ENCODE measurements at places on chromosomes 2 and 18.

GRCh38 chr2:144924827-144925226, 404.9 kb upstream of the ZEB2 start:
- DNase-seq = no peak

DNA sequence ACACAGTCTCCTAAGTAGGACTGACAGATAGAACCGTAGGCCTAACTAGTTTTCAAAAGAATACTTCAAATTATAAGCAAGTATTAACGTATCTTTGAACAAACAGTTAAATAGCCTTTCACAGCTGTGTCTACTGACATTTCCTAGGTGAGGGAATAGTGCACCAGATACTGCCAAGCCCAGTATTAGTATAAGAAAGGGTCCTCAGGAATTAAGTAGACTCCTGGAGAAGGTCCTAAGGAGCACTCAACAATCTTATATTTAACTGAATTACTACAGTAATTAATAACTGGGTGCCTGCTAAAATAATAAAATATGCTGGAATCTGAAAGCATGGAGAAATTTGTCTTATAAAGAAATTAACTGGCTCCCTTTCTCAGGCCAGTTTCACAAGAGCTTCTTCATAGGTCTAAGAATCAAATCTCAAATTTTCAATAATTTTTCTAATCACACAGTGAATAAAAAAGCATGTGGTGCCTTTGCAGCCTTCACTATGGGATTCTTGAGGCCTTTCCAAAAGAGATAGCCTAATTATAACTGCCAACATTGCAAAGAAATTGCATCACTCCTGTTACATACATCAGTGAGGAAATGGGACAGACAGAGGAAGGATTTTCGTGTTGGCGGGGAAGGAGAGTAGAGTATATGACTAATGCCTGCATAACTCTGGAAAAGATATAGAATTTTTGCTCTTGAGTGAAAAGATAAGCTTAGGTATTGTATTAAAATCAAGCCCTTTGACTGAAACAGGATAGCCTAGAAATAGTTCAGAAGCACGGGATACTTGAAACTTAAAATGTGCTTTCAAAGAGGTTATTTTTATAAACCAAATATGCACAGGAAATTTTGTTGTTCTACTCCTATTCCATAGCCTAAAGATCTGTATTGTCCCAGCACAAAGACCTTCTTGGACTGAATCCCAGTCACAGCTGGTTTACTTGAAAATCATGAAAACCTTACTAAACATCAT, 228.6 kb upstream of the STK17B start:
- DNase-seq = no peak

DNA sequence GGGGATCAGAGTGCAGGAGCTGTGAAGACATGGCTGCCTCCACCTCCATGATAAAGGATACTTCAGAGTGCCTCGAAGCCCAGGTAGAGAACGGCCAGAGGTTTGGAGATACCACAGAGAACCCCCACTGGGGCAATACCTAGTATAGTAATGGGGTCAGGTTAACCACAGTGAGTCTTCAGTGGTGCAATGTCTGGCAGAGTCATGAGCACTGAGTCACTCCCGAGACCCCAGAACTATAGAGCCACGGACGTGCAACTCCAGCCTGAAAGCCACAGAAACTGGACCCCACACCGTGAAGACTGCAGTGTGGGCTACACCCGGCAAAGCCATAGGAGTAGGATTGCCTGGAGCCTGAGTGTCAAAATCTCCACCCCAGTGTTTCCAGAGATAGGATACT, 746.6 kb downstream of the CBLN2 start:
- no peak for DNase-seq

- DNase-seq = no peak
Measured at GRCh38 chr18:51342815-51343214, 145.3 kb upstream of the MEX3C start.

- no peak for DNase-seq
Measured at GRCh38 chr18:24019641-24020331, 5.2 kb downstream of the TTC39C start.

- DNase-seq = no peak
Measured at GRCh38 chr2:127357591-127357990, 30.2 kb downstream of the MAP3K2 start.

DNA sequence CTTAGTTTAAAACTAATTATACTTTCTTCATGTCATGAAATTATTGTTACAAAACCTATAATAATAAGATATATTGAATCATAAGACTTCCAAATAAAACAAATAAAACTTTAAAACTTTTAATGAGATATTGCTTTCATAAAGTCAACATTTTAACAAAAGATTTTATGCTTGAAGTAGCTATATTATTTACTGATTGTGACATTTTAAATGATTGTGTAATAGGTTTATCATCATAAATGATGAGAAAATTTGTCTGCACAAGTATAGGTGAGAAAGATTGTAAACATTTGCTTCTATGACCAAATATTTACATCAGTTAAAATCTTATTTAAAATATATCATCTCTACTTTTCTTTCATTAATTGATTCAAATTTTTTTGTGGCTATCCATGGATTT, 5.1 kb upstream of the GALNT13 start:
- no peak for DNase-seq

- DNase-seq = no peak
Measured at GRCh38 chr2:70978341-70979179, at the start of gene ANKRD53. Gene ANKRD53 (plus strand): TSS chr2:70978630. CDS start chr2:70978646, 16 bp downstream.

DNA sequence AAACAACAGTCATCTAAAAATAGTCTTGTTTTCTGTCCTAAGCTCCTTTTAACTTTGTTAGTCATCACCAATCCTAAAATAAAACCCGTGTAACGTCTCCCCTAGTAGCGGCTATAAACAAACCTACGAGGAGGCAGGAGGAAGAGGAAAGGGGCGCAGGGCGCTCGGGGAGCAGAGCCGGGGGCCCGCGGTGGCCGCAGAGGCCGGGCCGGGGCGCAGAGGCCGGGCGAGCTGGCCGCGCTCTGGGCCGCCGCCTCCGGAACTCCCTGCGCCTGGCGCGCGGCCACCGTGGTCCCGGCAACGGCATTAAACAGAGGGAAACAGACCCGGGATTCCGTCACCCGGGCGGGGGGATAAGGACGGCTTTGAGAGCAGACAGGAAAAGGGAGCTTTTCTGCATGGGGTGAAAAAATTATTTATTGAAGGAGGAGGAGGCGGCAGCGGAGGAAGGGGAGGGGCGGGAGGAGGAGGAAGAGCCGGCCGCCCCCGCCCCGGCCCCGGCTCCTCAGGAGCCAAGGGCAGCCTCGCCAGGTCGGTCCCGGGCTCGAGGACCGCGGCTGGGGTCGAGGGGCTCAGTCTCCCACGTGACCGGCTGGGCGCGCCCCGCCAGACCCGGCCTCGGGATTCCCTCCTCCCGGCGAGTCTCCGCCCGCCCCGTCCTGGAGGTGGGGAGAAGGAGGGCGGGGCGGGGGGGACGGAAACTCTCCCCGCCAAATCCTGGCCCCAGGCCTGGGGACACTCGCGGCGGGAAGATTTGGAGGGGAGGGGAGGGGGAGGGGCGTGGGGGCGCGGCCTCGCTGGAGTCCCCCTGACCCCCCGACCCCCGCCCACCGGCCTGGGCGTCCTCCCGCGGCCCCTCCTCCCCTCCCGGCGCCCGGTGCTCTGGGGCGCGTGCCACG, 1.8 kb upstream of the NFATC1 start:
- DNase-seq = no peak
